ENCODE measurements at places on chromosomes 6 and 20.

GRCh38 chr6:155483858-155484257 lies 28.2 kb upstream of the NOX3 start:
- DNase-seq: no peak

GRCh38 chr6:89834884-89835792 lies 5.5 kb downstream of the CASP8AP2 start:
- DNase-seq: peak; percentile 92

DNA sequence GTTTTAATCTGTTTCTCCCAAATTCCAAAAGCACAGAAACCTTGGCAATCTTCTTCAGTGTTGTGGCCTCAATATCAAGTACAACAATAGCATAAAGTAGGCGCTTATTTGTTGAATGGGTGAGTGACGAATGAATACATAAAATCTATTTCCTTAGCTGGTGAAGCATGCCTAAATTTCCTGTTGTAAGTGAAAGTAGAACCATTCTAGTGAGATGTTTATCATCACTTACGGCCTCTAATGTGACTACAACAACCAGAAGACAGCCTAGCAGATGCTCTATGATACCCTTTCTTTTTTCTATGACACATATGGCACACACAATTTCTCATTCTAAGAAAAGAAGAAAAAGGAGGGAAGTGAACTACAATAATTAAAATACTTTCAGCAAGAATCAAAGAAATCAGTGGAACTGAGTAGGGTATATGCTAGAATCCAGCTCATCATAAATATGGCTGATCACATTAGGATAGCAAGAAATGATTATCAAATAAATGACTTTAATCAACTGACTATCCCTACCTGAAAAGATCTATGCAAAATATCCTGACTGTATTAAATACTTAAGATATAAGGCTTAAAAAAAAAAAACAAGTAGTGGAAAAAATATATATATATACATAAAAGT lies 67.4 kb downstream of the BTBD9 start:
- DNase-seq: peak; percentile 66

- DNase-seq: no peak
These were observed 49.6 kb downstream of the RIOK1 start for GRCh38 chr6:7439228-7439627.

- peak; percentile 90 for DNase-seq
These were observed 226.2 kb upstream of the MARCKS start for GRCh38 chr6:113630738-113631535.

DNA sequence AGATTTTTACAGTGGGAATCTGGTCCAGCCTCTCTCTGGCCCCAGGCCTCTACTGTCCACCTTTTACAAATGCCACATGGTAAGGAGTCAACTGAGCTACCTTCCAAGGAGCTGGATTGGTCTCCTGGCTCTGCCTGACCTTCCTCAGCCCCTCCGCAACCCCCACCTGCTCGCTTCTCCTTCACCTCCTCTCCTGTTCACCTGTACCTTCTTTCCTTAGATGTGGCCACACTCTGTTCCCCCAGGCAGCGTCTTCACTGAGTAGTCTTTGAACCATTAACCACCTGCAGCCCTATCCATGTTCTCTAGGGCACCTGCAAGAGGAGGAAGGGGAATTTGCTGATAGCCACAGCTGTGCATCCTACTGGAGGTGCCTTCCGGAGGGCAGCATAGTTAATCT lies 55.3 kb upstream of the DDR1 start:
- DNase-seq: no peak

DNA sequence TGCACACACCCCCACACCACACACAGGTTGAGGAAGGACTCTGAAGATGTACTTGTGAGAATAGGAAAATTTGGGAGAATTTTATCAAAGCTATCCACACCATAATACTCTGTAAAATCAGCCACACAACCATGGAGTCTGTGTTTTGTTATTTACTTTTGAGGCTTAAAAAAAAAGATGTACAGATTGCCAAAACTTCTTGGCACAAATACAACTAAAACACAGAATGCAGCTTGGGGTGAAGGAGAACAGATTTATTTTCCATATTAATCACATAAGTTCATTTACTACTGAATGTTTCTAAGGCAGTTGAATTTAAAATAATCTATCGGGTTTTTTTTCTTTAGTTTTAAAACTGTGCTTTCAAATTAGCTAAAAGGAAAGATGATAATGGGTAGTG lies 32.8 kb upstream of the KCNQ5 start:
- DNase-seq: no peak

- no peak for DNase-seq
These were observed 35.4 kb upstream of the SYNCRIP start for GRCh38 chr6:85678026-85678601.
